ENCODE measurements at places on chromosomes 1 and 21. TPM values are rescaled to one million over a fixed set of nuclear protein-coding genes. Genes with fewer than 3 reads are reported as not detected.

Gene CELF3
- total RNA-seq, result not detected

Gene CSF1
- 9.4 TPM for total RNA-seq

Gene GSTM2
- total RNA-seq, result 65.5 TPM

Gene KDF1
- total RNA-seq, result not detected

Gene KIF26B
- 6.2 TPM for total RNA-seq

Gene TRAF5
- 3.3 TPM for total RNA-seq
